Colonic mucosa (tissue), 4 donors: ENCODE measurements at places on chromosomes 4 and X.

DNA sequence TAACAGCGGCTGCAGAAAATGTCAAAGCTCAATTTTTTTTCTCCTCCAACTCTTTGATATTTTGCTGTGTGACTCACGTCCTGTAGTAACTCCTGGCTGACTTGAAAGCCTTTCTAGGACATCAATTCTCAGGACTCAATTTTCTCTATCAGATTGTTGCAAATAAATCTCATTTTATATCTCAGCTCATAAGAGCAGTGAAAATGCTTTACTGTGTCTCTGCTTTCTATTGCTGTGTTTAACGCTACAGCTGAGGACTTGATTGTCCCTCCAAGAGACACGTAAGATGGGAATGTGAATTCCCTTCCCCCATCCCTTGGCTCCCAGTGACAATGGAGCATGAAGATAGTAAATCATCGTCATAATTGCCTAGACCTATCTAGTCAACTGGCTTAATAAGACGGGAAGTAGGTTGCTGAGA lies 20.5 kb upstream of the CBR4 start:
- no peak for DNase-seq

DNA sequence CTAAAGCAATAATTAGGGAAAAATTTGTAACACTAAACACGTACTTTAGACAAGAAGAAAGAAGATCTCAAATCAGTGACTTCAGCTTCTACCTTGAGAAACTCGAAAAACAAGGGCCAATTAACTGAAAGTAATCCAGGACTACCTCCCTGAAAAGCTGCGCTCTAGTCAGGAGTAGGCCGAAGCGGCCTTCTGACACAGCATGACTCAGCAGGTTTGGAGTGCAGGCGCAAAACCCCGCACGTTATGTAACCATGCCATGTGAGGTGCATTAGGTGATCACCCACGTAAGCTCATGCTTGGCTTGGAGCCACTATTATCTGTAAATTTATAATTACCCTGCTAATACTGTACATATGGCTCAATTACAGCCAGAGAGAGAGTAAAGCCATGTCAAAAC lies 52.8 kb upstream of the CCDC149 start:
- no peak for DNase-seq

GRCh38 chr4:153643406-153644383 lies 40.4 kb upstream of the TLR2 start:
- DNase-seq, result no peak

DNA sequence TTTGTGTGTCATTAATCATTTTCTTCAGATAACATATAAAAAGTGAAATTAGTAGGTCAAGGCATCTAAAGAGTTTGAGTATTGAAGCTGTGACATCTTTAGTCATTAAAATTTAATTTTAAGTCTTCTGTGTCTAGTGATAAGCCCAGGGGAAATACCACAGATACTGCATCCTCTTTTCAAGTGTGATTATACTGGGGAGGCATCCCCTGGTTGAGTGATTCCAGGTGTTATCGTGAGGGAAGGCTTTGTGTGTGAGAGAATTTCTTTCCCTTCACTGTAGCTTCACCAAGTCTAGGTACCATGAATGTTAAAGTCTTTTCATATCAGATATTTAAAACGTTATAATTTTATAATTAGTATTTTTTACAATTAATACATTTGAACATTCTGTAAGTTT lies 193.4 kb downstream of the FRAS1 start:
- DNase-seq, result no peak

- no peak for DNase-seq
Observed at GRCh38 chr4:89256203-89256800, 51.3 kb downstream of the GPRIN3 start.

DNA sequence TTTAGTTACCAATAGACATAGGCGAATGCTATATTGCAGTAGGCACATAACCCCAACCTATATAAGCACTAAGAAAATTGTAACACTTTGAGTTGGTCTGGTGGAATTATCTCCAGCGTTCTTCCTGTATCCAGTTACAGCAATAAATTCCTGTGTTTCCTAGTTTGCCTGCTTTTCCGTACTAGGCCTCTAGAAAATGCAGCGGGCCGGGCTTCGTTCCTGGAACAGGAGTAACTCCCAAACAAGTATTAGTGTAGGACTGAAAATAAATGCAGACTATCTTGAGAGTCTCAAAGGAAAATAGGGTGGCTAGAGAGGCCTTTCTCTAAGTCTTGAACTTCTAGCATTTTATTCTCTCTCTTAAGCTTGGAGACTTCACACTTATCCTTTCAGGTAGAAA lies 159.8 kb downstream of the OR13H1 start:
- DNase-seq, result peak; percentile 30

GRCh38 chrX:67780694-67781109 lies 236.9 kb downstream of the AR start:
- DNase-seq, result peak; percentile 29

- DNase-seq, result no peak
Observed at GRCh38 chrX:146056511-146057081, 239.0 kb downstream of the SLITRK2 start.

- no peak for DNase-seq
Observed at GRCh38 chr4:35229021-35229420, 1015.3 kb downstream of the ARAP2 start.

DNA sequence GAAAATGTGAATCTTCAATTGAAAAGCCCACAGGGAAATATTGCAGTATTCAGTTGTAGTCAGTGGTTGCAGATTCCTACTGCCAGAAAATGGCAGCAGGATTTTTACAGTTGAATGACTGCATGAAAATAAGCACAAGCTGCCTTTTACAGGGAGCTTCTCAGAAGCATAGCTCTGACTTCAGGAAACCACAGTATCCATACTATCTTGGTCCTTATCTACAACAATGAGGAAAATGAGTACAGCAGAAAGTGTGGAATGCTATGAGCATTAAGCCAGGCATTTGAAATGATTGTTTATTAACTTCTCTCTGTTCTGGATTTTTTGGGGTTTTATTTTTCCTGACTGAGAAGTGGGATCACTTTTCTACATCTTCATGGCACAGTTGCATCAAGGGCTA lies 34.6 kb upstream of the PRRG1 start:
- DNase-seq, result no peak
